ENCODE measurements at places on chromosomes 1 and 21.

DNA sequence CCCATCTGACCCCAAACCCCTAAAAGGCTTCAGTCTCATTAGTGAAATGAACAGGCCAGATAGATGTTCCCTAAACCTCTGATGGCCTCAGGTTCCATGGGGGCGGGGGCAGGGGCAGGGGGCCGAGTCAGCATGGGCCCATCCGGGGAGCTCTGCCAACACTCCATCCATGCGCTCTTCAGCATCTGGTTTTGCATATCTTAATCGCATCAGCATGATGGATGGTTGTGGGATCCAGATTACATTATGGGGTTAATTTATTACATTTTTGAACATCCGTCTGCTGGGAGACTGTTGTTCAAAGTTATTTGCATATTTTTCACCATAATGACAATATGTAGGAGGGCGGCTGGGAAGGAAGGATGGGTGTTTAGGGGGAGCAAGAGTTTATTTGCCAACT, 3.1 kb upstream of the MAD2L2 start:
- DNase-seq = no peak

GRCh38 chr1:162631546-162632191, 595 bp upstream of the DDR2 start:
- DNase-seq = peak; percentile 62

GRCh38 chr1:211320980-211321379, 5.7 kb upstream of the TRAF5 start:
- no peak for DNase-seq

- DNase-seq = no peak
Observed at GRCh38 chr1:41314376-41315145, 46.7 kb upstream of the FOXO6 start.

- no peak for DNase-seq
Observed at GRCh38 chr1:210616356-210616755, 287.7 kb downstream of the HHAT start.

DNA sequence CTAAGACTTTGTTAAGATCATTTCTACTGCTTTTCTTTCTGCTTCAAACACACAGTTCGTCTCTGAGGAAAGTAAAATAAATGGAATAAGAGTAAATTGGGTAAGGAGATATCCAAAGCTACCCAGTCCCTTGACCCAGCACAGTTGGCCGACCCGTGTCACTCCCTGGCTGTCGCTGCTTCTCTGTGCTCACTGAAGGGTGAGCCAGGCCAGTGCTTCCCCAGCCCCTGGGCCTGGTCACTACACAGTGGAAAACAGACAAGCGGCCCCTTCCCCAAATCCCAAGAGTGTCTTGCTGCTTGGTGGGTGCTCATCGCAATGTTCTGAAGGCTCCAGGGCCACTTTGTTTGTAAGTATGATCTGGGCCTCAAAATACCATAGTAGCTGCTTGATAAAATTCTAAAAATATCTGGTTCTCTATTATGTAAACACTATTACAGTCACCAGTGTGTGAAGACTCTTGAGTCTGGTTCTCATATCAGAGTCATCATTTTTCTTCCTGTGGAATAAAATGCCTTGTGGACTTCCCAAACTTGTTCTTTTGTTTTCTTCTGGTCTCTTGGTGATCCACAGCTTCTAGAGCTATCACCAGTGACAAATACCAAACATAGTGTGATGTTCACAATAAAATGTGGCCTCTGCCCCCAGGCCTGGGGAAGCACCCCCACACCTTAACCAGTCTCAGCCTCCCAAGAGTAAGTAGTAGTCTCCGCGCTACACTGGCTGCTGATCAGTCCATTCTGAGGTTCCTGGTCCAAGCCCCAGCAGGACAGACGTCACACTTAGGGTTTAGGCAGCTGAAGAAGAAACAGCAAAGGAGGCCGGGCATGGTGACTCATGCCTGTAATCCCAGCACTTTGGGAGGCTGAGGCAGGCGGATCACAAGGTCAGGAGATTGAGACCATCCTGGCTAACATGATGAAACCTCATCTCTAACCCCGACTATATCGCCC, 106.2 kb downstream of the DHRS3 start:
- DNase-seq = no peak

DNA sequence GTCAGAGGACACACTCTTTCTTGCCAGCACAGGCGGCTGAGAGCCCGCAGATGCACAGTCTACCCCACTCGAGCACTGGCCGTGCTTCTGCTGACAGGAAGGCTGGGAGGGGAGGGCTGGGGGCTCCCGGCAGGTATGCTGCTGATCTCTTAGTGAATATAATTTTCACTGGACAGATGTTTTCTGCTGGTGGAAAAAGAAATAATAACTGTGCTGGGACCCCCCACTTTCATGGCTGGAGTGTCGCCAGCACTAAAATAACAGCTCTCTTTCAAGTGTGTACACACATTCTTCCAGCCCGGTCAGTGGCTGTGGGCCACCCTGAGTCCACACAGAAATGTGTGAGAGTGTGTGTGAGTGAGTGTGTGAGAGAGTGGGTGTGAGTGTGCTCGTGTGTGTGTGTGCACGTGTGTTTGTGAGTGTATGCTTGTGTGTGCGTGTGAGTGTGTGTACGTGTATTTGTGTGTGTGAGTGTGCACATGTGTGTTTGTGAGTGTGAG, 167.7 kb upstream of the USP24 start:
- DNase-seq = no peak

DNA sequence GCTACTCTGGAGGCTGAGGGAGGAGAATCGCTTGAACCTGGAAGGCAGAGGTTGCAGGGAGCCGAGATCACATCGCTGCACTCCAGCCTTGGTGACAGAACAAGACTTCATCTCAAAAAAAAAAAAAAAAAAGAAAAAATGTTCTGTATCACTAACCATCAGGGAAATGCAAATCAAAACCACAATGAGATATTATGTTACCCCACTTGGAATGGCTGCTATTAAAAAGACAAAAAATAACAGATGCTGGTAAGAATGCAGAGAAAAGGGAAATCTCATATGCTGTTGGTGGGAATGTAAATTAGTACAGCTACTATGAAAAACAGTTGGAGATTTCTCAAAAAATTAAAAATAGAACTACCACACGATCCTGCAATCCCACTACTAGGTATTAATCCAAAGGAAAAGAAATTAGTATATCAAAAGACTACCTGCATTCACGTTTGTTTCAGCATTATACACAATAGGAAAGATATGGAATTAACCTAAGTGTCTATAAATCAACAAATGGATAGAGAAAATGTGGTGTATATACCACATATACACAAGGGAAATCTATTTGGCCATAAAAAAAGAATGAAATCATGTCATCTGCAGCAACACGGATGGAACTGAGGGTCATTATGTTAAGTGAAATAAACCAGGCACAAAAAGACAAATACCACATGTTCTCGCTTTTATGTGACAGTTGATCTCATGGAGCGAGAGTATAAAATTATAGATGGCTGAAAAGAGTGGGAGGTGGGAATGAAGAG, 62.6 kb downstream of the ABL2 start:
- no peak for DNase-seq

GRCh38 chr1:206107168-206107544, 10.0 kb downstream of the AVPR1B start:
- DNase-seq = no peak

GRCh38 chr1:28161751-28162150, 14.7 kb downstream of the PTAFR start:
- no peak for DNase-seq

- DNase-seq = no peak
Observed at GRCh38 chr1:210828996-210829596, 304.9 kb downstream of the KCNH1 start.

- DNase-seq = no peak
Observed at GRCh38 chr1:58944439-58944838, 160.6 kb upstream of the JUN start.

GRCh38 chr1:179034720-179035119, 9.0 kb downstream of the FAM20B start:
- DNase-seq = peak; percentile 57

GRCh38 chr21:17495680-17496079, 17.2 kb upstream of the CXADR start:
- DNase-seq = no peak

GRCh38 chr1:175188936-175189335, 3.6 kb downstream of the KIAA0040 start:
- no peak for DNase-seq

GRCh38 chr1:69861641-69862040, 293.9 kb downstream of the LRRC7 start:
- DNase-seq = no peak

DNA sequence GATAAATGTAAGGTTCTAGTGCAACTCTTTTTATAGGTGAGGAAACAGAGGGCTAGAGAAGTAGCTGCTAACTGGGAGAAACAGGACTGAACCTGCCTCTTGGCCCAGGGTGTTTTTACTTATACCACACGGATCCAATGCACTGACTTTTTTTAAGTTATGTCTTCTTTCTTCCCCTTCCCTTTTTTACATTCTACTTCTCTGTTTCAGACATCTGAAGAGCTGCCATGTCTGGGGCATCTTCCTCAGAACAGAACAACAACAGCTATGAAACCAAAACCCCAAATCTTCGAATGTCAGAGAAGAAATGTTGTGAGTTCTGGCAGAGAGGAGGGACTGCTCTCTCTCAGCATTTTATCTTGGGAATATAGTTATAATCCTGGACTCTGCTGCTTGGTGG, 1.4 kb downstream of the PFKFB2 start:
- DNase-seq = no peak

- no peak for DNase-seq
Observed at GRCh38 chr21:44854391-44854663, 19.2 kb downstream of the PTTG1IP start.

DNA sequence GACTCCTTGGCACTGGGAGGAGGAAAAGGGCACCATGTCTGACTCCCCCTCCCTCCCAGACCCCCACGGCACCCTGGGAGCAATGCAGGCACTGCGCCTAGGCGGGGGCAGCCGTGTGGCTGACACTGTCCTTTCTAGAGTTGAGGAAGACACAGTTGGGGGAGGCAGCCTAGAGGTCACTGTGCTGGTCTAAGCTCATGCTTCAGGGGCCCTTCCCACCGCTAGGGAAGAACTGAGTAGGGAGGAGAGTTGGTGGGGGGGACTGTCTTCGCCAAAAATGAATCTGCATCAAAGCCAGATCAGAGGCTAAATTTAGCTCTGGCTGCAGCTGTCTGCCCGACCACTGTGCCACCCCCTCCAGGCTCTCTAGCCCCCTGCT, 3.4 kb downstream of the SEMA6C start:
- DNase-seq = no peak

- peak; percentile 28 for DNase-seq
Observed at GRCh38 chr1:11804666-11805421, 920 bp downstream of the MTHFR start.

DNA sequence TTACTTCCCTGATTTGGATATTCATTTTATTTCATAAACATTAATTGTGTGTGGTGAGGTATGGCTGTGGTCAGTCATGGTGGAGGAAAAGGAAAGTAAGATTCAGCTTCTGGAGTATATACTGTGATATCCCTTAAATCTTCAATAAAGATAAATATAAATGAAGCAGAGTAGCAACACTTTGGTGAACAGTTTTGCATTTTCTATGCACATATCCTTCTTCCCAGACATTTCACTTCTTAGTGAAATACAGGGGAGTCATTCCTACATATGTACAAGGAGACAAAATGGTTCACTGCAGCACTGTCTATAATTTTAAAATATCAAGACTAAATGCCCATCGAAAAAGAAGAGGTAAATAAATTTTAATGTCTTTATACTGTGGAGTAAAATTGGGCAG, 61.3 kb downstream of the DISP1 start:
- DNase-seq = no peak

DNA sequence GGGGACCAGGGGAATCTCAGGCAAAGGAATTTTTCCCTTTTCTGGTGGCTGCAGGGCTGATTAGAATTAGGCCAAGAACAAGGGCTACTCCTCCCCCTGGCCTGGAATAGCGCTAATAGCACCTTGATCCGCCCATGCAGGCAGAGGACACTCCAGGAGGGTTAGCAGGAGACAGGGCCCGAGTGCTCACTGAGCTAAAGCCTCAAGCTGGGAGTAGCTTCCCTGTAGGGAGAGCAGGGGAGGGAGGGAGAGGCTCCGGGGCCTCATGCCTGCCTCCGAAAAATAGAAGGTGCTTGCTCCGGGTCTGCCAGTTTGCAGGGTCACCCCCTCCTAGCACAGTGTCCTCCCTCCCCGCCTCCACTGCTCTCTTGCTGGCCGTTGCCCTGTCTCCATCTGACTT, 3.8 kb downstream of the PTPN7 start:
- DNase-seq = no peak

DNA sequence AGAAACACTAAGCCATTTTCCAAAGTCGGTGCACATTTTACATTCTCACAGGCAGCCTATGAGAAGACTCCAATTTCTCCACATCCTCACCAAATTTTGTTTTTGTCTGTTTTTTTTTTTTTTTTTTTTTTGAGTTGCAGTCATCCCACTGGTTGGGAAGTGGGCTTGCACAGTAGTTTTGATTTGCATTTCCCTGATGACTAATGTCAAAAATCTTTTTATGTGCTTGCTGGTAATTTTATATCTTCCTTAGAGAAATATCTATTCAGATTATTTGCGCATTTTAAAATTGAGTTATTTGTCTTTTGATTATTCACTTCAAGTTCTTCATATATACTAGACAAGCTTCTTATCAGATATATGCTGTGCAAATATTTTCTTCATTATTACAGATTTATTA, 141.5 kb downstream of the USH2A start:
- DNase-seq = no peak

DNA sequence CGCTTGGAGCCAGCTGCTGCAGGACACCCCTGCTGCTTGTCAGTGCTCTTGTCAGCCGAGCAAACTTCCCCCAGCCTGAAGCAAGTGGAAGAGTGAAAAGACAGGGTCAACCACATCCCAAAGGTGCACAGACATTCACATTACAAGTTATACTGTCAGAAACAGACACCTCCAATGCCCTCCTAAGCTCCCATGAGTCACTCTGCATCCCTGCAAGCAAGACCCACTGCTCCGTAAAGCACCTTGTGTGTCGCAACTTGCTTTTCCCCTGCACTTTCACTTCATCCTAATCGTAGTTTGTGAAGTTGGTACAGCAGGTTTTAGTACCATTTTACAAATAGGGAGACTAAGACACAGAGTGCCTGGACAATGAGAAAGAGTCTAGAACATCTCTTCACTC, 51.1 kb downstream of the KCNH1 start:
- DNase-seq = no peak

DNA sequence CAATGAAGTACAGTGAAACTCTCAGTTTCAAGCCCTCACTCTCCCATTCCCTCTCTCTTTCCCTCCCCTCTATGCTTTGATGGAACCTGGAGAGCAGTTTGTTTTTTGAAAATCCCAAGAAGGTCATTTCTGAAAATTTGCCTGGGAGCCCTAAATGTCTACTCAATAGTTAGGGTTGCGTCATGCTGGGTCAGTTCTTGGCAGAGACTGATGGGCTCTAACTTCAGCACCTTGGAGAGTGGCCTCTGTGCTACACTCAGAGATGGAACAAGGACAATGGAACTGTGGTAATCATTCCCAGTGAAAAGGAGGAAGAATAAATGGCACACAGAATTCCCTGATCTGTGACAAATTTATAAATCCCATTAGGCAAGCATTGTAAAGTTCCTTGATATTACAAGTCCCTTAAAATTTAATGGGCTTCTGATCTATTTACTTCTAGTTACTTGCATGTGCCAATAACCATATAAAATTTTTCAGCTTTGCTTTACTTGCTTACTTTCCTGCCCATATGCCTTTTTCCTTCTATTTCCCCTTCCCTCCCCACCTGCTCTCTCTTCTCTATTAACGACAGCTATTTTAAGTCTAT, 182.9 kb upstream of the KCND3 start:
- peak; percentile 5 for DNase-seq

- no peak for DNase-seq
Observed at GRCh38 chr1:161772397-161772796, 6.3 kb downstream of the ATF6 start.

GRCh38 chr1:212727386-212728181, 27.9 kb upstream of the BATF3 start:
- no peak for DNase-seq

- DNase-seq = peak; percentile 55
Observed at GRCh38 chr21:35232545-35233176, 183.6 kb upstream of the RUNX1 start.
